Left ventricle myocardium superior (tissue), 1 donor: ENCODE measurements at places on chromosomes 7 and 10. TPM values are rescaled to one million over a fixed set of nuclear protein-coding genes. Genes with fewer than 3 reads are reported as not detected.

- no peak for DNase-seq
Measured at GRCh38 chr7:38177621-38178003, 433 bp upstream of the STARD3NL start.

- DNase-seq = no peak
Measured at GRCh38 chr7:55550010-55550663, 22.2 kb downstream of the VOPP1 start.

AKR1D1 gene
- total RNA-seq = not detected

FEZF1 gene
- total RNA-seq = not detected

NME8 gene
- total RNA-seq = not detected

STRIP2 gene
- total RNA-seq = 23.3 TPM
